ENCODE measurements at places on chromosomes 12 and 14.

- no peak for DNase-seq
Measured at GRCh38 chr12:13472690-13473089, 276.2 kb downstream of the EMP1 start.

- DNase-seq: no peak
Measured at GRCh38 chr14:71267007-71267513, 359.8 kb downstream of the PCNX1 start.

DNA sequence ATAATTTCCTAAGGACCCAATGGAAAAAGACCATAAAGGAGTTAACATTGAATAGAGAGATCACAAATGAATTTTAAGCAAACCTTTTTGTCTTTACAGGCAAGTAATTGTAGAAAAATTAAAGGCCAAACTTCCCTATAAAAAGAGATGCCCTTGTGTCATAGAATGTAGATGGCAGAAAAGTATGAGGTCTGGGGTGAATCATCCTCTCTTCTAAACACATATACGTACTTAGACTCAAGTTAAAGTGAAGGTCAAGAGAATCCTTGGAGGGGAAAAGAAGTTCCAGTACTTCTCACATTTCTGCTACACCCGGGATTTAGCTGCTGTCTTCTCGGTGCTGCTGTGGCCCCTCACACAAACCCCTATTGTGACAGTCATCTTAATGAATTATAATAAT, 116.2 kb upstream of the ARID2 start:
- DNase-seq: no peak

DNA sequence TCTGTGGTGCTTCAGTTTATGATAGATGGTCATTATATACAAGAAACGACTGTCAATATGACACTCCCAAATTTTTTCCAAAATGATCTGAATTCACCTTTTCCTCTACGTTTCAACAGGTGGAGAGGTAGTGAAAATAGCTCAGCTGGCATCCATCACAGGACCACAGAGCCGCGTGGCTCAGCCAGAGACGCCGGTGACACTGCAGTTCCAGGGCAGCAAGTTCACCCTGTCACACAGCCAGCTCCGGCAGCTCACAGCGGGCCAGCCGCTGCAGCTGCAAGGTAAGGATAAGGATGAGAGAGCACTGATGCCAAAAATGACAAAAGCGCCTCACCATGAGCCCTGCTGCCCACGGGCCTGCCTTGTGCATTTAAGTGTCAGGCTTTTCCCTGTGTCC, 73.9 kb downstream of the EP400 start:
- no peak for DNase-seq

GRCh38 chr14:97385727-97386126, 588.5 kb downstream of the VRK1 start:
- DNase-seq: no peak

DNA sequence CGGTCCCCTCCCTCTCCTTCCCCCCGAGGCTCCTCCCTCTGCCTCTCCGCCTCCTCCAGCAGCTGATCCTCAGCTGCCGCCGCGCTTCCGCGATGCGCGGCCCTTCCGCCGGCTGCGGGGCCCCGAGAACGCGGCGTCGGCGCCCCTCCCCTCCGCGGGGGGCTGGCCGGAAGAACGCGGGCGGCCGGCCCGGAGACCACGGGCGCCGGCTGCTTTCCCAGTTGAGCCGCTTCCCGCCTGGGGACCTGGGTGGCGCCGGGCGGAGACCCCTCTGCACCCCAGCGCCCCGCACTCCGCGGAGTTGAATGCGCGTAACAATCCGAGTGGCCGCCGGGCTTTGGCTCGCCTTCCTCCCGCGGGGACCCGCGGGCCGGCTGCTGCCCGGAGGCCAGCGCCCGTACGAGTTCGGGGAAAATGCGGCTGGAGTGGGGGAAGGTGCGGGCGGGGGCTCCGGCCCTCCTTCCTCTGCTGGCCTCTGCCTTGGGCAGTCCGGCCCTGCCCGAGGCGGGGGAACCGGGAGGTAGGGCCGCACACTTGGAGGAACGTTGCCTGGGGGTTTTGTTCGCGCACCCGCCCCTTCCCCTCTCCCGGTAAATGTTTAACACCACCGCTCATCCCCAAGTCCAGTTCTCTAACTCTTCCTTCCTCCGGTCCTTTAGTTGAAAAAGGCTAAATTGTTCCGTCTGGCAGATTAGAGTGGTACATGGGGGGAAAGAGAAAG, 393 bp upstream of the DCAF5 start:
- no peak for DNase-seq

- no peak for DNase-seq
Measured at GRCh38 chr14:73757381-73757780, 43.2 kb upstream of the PNMA1 start.

DNA sequence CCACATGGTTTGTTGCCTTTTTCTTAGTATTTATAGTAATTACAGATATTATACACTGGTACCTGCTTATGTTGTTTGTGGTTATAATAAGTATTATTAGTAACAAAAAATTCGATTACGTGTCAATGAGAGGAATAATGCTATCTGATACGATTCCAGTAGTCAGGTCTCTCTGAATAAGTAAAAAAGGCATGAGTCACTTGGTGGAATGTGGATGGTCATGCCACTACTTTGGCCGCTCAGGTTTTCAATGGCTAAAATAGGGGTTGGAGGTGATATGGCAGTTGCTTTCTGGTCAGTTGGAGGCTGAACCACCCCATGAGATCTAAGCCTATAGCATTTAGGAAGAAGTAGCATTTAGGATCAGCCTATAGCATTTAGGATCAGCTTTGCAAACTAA, 255.9 kb downstream of the NPAS3 start:
- no peak for DNase-seq

- DNase-seq: no peak
Measured at GRCh38 chr12:45379261-45379660, 163.4 kb downstream of the ANO6 start.

GRCh38 chr12:5798242-5799015, 146.6 kb downstream of the ANO2 start:
- DNase-seq: no peak

DNA sequence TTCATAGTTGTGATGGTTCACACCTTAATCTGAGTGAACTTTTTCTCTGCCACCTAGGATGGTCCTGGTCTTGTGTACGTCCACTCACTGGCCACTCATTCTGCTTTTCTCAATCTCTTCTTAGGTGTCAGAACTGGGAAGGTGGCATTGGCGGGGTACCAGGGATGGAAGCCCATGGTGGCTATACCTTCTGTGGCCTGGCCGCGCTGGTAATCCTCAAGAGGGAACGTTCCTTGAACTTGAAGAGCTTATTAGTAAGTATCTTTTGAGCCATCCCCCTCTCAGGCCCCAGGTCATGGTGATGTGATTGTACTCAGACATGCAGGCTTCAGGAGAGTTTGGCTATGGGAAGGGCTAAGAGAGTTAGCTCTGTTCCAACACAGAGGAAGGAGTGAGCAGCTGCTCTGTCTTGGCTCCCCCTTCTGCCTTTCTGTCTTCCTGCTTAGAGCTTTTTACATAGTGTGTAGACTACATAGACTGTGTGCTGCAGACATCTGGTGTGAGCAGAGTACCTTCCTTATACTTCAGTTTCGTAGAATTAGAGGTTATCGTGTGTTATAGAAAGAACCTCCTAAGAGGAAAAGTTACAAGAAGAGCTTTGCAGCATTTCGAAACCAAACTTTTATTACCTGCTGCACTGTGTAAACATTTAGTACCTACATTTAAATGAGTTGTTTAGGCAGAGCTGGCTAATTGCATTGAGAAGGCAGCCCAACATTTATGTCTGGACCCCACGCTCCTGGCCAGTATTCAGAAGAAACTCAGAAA, 54.2 kb downstream of the FNTB start:
- no peak for DNase-seq

DNA sequence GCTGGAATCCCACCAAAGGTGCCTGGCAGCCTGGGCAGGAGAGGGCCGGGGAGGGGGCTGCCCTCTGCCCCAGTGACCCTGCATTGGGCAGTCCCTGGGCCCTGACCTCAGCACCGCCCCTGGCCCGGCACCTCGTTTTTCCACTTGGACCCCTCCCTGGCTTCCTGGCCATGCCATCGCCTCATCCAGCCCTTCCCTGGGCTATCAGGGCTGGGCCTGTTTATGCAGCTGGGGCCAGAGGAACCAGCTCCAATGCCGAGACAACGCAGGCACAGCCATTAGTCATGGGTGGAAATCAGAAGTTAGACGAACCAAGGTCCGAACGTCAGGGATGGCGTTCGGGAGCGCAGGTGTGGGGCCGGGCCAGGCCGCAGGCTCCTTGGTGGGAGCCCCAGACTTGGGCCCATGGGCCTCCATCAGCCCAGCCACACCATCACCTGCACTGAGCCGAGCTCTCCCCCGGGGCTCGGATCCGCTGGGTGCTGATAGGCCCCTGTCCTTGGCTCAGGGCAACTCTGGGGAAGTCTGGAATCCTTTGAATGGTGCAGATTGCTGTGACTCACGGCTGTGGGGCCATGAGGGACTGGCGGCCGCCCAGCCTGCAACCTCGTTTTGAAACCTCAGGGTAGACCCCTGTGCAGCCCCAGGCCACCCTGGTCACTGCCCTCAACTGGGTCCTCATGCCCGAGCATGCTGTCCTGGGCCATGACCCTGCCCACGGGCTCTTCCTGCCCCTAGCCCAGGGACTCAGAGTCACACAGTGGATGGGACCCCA, 169.4 kb downstream of the KIF26A start:
- DNase-seq: no peak

- no peak for DNase-seq
Measured at GRCh38 chr12:24554612-24555295, 394.1 kb downstream of the BCAT1 start.

- DNase-seq: no peak
Measured at GRCh38 chr12:115257791-115258190, 573.8 kb upstream of the TBX3 start.

DNA sequence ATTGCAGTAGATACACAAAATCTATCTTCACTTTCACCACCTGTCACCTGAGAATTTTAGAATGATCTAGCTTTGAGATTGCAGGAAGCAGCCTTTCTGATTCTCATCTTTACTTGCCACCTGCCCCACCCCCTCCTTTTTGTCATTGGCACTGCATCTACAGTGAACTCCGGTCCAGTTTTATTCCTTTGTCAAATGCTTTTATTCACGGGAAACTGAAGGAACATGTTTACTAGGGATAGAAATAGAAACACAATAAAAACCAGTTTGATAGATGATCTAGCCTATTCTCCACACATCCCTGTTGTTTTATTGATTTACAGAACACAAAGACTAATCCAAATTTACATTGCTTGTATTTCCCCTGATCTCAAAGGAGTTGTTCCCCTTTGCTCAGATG, 471.7 kb upstream of the STXBP6 start:
- DNase-seq: no peak

DNA sequence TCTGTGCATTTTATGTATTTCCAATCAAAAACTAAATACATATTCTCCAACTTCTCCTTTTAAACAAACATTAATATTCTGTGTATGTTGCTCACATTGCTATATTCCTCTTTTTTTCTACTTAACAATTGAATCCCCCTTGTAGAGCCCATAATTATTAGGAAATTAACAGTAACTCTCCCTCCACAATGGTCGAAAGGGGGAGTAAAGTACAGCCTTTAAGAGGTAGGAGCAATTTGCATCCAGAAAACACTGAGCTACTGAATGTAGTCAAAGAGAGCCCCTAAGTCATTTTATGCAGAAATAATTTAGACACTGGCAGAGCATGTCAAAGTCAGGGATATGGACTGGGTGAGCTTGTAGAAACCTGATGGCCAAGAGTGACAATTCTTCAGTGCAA, 57.2 kb upstream of the SCN8A start:
- no peak for DNase-seq

- no peak for DNase-seq
Measured at GRCh38 chr12:1937481-1938224, 19.2 kb upstream of the CACNA2D4 start.

- DNase-seq: no peak
Measured at GRCh38 chr12:71950404-71950803, 11.8 kb downstream of the TPH2 start.

DNA sequence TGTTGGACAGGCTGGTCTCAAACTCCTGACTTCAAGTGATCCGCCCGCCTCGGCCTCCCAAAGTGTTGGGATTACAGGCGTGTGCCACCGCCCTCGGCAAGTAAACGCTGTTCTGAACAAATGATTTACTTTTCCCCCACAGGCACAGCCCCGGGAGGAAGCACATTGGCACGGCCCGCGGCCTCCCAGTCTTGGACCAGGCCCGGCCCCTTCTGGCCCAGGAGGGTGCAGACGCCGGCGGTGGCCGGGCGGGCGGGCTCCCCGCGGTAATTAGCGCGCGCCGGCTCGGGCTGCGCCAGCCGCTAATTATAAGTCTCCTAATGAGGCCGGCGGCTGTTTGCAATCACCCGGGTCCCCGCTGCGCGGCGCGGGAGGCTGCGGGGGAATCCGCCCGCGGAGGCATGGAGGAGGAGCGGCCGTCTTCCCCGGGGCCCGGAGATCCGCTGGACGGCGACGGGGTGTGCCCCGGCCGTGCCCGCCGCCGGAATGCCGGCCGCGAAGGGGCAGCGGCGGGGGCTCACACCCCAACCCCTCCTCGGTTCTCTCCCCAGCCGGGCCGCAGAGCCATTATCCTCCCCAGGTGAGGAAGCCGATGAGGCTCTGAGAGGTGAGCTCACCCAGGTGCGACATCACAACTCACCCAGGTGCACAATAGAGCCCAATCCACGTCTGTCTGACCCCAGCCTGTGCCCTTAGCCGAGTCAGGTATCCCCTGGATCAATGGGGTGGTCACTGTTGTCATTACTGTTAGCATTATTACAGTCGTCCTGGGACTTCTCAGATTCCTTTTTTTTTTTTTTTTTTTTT, 3.3 kb upstream of the POP5 start:
- DNase-seq: peak; percentile 5

GRCh38 chr14:65517635-65518542, 105.4 kb downstream of the FUT8 start:
- DNase-seq: no peak

- no peak for DNase-seq
Measured at GRCh38 chr14:92675976-92676375, 72.5 kb downstream of the LGMN start.

DNA sequence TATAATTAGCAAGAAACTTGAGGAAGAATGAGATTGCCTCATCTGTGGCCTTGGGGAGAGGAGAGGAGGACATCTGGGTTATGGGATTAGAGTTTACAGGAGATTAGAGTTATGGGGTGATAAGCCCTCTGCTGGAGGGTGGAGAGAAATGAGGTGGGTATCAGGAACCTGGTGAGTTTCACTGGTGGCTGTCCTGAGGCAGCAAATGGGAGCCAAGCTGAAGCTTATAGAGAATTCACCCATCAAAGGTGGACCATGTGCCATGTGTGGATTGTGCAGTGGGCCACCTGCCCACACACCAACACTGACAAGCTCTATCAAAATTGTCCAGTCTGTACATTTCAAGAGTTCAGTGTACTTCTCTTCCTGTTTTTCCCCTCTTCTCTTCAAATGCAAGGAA, 135.3 kb downstream of the AEBP2 start:
- DNase-seq: no peak

- no peak for DNase-seq
Measured at GRCh38 chr14:70407621-70408020, 9.3 kb downstream of the SYNJ2BP start.

DNA sequence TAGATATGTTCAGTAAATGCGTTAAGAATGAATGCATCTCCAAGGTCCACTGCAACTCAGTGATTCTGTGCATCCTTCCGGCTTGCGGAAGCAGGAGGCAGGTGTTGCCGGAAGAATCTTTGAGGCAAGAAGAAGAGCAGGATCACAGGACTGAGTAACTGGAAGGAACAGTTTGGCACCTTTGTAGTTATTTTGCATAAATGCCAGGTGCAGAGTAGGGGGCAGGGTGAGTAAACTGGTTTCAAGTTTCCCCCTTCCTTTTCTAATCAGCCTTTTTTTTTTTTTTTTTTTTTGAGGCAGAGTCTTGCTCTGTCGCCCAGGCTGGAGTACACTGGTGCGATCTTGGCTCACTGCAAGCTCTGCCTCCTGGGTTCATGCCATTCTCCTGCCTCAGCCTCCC, 22.3 kb downstream of the DYRK4 start:
- no peak for DNase-seq

GRCh38 chr12:128387811-128388422, 120.9 kb downstream of the TMEM132C start:
- no peak for DNase-seq

Measured in stimulated activated CD4-positive, alpha-beta T cell treated with anti-CD3 and anti-CD28 coated beads, TNF-alpha, amount 100 ng/mL, for 1 hour (primary cell).